Right hindlimb (tissue), 1 donor: ENCODE measurements at places on chromosomes 16 and 17.
A peak's percentile ranks its signal among the peaks of the same experiment; 100 is the strongest.

DNA sequence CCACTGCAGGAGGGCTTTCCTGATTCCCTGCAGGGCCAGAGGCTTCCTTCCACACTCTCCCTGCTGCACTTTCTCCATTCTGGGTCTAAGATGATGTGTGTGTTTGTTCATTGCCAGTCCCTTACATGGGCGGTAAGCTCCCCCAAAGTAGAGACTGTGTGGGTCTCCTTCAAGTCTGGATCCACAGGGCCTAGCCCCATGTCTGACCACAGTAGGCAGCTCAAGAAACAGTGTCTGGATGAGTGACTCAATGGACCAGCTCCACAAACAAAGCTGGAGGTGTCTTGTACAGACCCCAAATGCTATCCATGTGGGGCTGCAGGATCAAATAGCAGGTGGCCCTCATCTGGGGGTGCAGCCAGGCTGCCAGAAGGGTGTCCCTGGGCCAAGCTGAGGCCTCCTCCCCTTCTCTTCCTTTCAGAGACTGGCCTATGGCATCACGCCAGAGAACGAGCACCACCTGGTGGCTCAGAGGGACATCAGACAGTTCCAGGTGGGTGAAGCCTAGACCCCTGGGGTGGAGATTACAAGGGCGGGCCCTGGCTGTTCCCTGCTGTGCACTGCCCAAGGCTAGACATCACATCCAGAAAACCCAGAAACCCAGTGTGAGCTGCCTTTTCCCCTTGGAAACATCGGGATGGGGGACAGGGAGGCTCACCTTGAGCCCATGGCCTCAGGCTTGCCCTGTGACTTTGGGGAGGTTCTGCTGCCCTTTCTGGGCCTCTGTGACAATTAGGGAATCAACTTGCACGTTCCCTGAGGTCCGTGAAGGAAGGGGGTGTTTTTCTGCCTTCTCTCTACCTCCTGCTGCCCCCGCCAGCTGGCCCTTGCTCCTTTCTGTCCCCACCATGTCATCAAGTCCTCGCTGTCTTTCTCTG lies 45.9 kb downstream of the SLC6A2 start:
- DNase-seq = peak; percentile 44

- DNase-seq = no peak
Measured at GRCh38 chr16:77555126-77555525, 120.3 kb upstream of the ADAMTS18 start.

- no peak for DNase-seq
Measured at GRCh38 chr17:74815550-74816370, 39.6 kb upstream of the NAT9 start.

- no peak for DNase-seq
Measured at GRCh38 chr16:81843243-81843582, 64.1 kb downstream of the PLCG2 start.

GRCh38 chr16:60413969-60414368 lies 1622.3 kb downstream of the CDH8 start:
- DNase-seq = no peak

GRCh38 chr17:65800655-65801054 lies 239.2 kb upstream of the AXIN2 start:
- DNase-seq = no peak

- no peak for DNase-seq
Measured at GRCh38 chr17:44842748-44843147, 4.9 kb upstream of the HIGD1B start.

DNA sequence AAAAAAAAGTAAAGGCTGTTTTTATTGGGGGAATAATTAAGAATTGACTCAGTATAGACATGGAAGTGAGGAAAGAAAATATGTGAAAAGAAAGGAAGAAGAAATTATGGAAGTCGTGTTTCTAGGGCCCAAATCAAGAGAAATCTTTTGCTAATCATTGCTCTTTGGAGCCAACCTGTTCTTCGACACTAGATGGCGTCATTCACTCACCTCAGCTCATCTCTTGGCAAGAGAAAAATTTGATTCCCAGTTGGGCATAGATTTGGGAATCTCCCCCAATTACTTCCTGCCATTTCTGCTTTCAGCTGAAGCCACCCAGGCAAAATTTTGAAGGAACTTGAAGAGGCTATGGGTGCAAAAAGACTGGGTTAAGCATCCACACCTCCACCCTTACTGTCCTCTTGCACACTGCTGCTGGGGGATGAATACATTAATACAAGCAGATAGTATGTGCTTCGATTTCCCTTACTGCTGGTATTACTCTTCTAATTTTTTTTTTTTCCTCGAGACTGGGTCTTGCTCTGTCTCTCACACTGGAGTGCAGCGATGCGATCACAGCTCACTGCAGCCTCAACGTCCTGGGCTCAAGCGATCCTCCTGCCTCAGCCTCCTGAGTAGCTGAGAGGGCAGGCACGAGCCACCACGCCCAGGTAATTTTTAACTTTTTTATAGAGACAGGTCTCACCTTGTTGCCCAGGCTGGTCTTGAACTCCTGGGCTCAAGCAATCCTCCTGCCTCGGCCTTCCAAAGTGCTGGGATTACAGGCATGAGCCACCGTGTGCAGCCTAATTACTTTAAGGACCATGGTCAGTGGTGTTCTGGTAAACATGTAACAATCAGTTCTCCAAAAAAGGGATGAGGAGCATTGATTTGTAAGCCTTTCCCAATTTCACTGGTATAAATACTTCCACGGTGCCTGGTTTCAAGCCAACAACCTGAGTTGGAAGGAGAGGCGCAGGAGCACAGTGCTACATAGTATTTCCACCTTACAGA lies 13.5 kb downstream of the PSMD7 start:
- peak; percentile 39 for DNase-seq

GRCh38 chr17:16442141-16442540 lies 26.8 kb downstream of the TRPV2 start:
- no peak for DNase-seq

- DNase-seq = no peak
Measured at GRCh38 chr17:20191056-20191455, 181.9 kb downstream of the SPECC1 start.

- peak; percentile 67 for DNase-seq
Measured at GRCh38 chr17:18258356-18259038, at the start of gene FLII. Gene FLII (minus strand): TSS chr17:18258738. CDS start chr17:18258690, 48 bp downstream.

DNA sequence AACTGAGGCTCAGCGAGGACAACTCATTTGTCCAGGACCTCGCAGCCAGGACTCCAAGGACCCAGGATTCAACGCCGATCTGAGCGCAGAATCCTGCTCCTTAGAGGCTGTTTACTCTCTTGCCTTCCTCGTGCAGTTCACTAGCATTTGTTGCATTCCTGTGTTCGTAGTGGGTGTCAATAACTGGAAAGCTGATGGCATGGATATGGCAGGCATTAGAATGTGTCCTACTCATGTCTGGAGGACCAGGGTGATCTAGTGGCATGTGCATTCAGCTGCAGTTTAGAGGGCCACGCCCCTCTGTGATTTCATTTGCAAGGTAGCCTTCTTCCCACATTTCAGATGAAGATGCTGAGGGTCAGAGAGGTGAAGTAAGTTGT lies 510 bp downstream of the CRISPLD2 start:
- no peak for DNase-seq

DNA sequence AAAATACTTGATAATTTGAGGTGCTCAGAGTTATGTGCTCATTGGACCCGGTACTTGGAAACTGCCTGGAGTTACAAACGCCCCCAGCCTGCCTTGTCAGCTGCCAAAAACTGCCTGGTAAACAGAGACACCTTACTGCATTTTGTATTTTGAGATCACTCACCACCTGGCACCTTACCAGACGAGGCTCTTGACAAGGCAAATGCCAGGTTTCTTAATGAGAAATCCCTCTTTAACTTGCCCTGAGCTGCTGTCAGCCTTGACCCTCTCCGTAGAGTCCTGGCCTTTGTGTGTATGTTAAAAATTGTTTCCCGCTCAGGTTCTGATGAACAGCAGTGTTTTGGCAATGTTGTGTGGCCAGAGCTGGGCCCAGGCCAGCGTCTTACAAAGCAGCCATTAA lies 28.8 kb downstream of the SYT17 start:
- no peak for DNase-seq

GRCh38 chr16:71863995-71864394 lies 18.2 kb downstream of the ATXN1L start:
- DNase-seq = no peak

DNA sequence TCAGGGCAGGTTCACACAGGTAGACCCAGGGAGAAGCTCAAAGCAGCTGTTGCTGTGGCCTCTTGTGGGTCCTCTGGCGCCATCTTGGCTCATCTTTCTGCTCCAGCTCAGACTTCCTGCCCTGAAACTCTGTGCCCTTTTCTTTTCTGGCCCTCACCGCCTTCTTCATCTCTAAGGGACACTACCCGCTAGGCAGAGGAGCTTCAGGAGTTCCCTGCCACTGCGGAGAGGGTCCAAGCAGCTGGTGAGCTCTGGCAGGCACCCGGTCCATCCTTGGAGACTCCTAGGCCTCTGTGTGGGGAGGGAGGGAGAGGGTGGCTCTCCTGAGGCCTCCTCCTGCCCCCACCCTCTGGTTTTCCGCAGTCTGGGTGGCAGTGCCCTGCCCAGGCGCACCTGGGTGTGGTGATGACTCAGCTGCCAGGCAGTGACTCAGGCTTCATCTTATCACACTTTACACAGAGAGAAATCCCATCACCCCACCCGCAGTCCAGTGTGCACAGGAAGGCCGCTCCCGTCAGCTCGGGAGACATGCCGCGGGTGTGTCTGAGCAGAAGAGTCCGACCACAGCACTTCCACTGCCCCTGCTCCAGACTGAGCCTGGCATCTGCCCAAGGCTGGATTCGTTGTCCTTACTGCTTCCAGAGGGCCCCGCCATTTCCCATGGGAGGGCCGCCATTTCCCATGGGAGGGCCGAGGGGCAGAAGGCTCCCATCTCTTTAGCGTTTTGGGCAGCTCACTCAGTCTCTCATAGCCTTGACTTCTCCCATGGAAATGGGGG lies 7.3 kb downstream of the NT5C start:
- DNase-seq = no peak

GRCh38 chr16:13594823-13595222 lies 325.1 kb upstream of the ERCC4 start:
- no peak for DNase-seq

DNA sequence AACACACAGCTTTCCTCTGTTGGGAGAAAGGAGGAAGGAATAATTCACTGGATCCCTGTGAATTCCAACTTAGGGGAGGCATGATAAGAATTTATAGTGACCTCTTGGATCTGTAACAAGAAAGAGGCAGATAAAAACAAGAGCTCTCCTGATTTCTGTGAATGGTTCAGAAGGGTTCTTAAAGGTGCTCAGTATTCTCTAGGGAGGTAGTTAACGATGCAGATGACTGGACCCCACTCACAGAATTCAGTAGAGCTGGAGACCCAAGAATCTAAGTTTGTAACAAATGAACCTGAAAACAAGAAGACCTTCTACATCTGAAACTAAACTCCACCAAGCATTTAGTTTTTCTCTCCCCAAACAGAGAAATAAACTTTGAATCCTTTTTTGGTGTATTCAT lies 8.6 kb downstream of the ZNRF1 start:
- DNase-seq = no peak

DNA sequence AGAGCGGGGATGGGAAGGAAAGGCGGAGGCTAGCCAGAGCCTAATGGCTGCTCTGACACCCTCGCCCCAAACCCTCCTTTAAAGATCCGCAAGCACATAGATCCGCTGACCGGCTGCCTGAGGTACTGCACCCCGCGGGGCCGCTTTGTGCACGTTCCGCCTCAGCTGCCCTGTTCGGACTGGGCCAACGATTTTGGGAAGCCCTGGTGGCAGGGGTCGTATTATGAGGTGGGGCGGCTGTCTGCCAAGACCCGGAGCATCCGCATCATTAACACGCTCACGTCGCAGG lies 663 bp downstream of the CYB5D1 start:
- peak; percentile 60 for DNase-seq

DNA sequence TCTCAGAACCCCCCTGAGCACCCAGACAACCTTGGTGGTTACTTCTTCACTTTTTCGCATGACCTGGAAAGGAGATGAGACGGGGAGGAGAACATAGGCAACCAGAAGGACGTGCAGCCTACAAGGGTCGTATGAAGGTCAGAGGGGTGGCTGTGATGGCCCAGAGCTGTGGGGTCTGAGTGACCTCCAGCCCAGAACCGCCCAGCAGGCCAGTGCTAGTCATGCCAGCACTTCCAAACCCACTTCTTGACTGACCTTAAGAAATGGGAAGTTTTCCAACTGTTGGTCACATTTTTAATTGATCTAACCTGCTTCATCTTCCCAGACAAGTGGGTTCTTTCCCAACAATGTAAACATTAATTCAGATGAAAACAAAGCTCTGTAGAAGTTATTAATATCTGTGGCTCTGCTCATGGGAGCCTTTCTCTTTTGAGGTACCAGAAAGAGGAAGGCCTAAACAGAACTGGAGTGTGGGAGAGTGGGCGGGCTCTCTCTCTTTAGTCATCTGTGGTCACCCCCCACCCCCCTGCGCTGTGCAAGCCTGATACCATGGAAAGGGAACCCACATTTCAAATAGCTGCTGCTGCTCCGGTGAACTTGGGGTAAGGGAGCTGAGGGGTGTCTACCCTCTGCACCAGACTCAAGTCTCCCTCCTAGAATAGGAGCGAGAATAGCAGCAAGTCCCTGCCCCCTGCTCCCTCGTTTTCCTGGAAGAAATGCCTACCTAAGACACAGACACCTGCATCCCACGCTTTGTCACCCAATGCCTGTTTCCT lies 101.6 kb downstream of the RAB11FIP4 start:
- DNase-seq = no peak

DNA sequence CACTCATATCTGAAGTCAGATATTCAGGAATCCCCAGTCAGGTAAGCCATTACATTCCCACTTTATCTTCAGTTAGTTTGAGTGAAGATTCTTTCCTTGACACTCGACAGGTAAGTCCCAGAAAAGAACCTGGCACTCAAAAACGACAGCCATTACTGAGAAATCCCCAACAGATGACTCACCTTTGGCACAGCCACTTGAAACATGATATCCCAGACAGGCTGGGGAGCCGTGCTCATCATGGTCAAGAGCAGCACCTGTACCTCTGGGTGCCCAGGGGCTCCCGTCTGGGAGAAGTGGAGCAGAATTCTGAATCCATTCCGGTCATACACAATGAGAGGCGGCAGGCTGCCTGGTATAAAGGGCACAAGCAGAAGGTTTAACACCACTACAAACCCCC lies 16.8 kb upstream of the COG7 start:
- no peak for DNase-seq

GRCh38 chr17:73586921-73587602 lies 57.2 kb downstream of the SDK2 start:
- no peak for DNase-seq

- DNase-seq = peak; percentile 59
Measured at GRCh38 chr16:88599092-88599733, 29.0 kb downstream of the ZC3H18 start.

DNA sequence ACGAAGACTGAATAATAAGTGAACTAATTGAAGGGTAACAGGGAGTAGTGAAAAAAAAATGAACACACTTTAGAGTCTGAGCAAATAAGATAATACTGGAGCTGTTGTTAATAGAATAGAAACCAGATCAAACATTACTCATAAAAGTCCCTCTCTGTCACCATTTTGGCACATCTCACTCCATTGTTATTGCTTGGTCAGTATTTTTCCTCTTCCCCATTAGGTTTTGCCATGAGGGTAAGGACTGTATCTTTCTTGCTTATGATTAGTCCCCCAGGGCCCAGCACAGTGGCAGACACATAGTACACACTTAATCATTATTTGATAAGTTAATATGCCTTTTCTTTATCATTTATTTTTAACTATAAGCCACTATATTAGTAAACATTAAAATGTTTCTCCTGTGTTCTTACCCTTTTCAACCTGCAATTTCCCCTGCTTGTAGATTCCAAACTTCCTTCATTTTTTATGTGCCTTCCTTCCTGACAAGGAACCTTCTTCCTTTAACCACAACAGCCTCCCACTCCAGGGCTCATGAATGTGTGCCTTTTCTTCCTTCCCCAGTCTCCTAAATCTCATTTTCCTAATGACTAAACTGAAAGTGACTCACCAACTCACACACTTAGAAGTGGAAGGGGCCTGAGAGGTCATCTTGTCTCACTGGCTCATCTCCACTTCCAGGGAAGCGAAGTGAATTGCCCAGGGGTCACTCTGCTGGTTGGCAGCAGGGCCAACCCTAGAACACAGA lies 88.2 kb upstream of the HAS3 start:
- no peak for DNase-seq
